Urinary bladder (tissue), 4 donors: ENCODE measurements at places on chromosomes 2 and 18. TPM values are rescaled to one million over a fixed set of nuclear protein-coding genes. Genes with fewer than 3 reads are reported as not detected.

GRCh38 chr2:138997856-138998517 is 217.8 kb upstream of the NXPH2 start:
- DNase-seq, result no peak

GRCh38 chr2:16134436-16135165 is 194.3 kb downstream of the MYCN start:
- no peak for DNase-seq

DNA sequence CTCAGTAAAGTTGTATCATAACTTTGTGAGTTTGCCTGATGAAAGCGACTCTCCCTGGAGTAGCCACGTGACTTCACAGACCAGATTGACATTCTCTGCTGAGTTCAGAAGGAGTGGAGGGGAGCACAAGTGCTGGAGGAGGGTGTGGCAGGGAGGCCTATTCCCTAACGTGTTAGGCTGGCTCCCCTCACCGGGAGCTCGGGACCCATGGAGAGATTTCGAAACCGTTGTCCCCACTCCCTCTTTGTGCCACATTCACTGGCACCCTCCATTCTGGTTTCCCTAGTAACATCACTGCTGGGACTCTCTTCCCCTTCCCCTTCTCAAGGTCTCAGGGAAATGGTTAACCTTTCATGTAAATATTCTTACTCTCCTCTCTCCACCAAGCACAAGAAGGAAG is 279.9 kb downstream of the ALPK2 start:
- no peak for DNase-seq

GRCh38 chr18:27652480-27653121 is 467.5 kb upstream of the CHST9 start:
- DNase-seq, result no peak

Gene ITGA4
- polyA plus RNA-seq, result 5.2 TPM

- no peak for DNase-seq
Observed at GRCh38 chr2:156447761-156448160, 11.6 kb downstream of the GPD2 start.

- DNase-seq, result no peak
Observed at GRCh38 chr2:112768432-112768831, 4.0 kb upstream of the CKAP2L start.
